ENCODE measurements at places on chromosomes 2 and 18. TPM values are rescaled to one million over a fixed set of nuclear protein-coding genes. Genes with fewer than 3 reads are reported as not detected.

The HOXD1 gene
- total RNA-seq: 10.4 TPM

GRCh38 chr2:134407154-134407890 lies 153.4 kb downstream of the MGAT5 start:
- DNase-seq: no peak

The PLGLB1 gene
- total RNA-seq: 0.75 TPM

The ASB18 gene
- not detected for total RNA-seq
